ENCODE measurements at places on chromosomes 11 and 22.

GRCh38 chr22:46549971-46550641 lies 12.7 kb upstream of the CELSR1 start:
- DNase-seq, result no peak

- DNase-seq, result no peak
Observed at GRCh38 chr11:61694946-61695706, 14.9 kb downstream of the DAGLA start.

DNA sequence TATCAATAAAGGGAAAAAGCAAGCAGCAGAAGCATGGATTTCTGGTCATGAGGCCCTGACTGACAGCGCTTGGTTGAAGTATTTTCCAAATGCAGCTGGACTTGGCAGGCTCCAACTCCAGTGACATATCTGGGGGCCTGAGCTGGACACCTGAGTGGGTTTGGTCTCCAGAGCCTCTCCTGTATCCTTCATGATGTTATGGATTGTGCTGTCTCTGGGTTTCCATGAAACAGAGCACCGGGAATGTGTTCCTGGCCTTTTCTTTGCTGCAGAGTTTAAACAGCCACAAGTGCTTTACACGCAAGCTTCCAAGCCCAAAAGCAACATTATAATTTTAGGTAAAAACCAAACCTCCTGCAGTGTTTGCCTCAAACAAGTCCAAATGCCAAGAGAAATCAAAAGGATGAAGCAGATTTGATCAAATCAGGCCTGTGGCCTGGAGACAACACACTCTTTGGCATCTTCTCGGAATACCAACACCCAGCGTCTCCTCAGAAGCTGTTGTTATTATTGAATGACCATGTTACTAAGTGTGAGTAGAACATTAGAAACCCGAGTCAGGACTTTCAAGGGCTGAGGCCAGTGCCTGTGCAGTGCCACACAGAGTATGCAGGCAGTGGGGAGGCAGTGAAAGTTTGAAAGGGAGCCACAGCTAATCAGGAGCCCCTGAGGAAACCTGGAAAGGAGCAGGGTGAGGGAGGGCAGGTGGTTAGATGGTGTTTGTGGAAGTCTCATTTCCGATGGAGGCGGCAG lies 42.0 kb downstream of the ME3 start:
- DNase-seq, result no peak

DNA sequence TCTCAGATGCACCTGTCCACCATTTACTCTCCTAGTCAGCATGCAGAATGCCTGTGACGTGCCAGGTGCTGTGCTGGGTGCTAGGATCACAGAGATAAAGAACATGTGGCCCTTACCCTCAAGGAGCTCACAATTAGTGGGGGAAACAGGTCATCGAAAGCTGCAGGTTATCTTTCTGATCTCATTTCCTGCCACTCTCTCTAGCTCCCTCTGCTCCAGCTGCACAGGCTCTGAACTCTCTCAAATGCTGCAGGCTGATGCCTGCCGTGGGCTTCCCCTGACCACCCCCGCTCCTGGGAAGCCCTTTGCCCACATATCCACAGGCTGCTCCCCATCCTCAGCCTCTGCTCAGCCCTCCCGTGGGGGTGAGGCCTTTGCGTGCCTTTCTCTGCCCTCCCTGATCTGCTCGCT lies 29.6 kb downstream of the SHANK3 start:
- no peak for DNase-seq

- no peak for DNase-seq
Observed at GRCh38 chr11:133163463-133164419, 368.6 kb downstream of the OPCML start.

DNA sequence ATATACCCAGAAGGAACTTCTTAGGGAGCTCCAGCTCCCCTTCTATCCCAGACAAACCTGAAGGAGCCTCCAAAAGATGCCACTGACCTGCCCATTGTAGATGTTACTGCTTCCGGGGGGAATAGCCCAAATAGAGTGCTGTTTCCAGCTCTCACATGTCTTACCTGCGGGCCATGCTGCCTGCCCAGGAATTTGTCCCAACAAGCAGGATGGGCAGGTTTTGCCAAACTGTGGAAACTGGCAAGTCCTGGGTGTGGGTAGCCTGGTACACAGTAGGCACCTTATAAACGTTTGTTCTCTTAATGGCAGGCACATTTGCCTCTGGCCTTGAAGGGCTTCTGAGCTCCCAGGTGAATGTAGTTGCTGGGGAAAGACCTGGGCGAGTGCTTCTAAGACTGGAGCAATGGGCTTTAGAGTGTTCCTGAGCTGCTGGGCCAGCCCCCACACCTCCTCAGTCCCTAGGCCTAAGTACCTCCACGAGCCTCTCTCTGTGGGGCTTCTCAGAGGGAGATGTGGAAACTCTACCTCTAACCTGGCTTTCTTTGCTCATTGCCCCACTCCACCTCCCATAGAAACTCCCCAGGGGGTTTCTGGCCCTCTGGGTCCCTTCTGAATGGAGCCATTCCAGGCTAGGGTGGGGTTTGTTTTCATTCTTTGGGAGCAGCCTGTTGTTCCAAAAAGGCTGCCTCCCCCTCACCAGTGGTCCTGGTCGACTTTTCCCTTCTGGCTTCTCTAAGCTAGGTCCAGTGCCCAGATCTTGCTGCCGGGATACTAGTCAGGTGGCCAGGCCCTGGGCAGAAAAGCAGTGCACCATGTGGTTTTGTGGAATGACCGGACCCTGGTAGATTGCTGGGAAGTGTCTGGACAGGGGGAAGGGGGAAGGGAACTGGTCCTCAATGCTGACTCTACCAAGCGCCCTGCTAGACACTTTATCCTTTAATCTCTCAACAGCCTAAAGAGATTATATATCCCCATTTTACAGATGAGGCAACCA lies 37.2 kb downstream of the LIMK2 start:
- no peak for DNase-seq

DNA sequence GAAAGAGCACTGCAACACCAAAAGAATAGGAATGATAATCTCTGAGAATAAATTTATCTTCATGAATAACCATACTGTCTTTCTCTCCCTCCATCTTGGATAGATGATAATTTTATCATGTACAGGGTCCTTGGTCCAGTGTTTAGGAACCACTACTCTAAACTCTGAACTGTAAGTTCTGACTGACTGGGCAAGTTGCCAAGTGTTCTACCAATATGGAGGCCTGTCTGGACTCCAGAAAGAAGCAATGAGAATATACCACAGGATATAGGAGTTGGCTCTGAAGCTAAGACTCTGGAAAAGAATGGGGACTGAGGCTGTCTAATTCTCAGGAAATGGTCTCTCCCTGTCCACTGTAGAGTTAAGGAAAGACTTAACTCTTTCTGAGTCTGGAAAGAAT lies 1.5 kb downstream of the FHIP1B start:
- DNase-seq, result no peak

- no peak for DNase-seq
Observed at GRCh38 chr11:69891421-69892236, 72.4 kb upstream of the FGF3 start.

DNA sequence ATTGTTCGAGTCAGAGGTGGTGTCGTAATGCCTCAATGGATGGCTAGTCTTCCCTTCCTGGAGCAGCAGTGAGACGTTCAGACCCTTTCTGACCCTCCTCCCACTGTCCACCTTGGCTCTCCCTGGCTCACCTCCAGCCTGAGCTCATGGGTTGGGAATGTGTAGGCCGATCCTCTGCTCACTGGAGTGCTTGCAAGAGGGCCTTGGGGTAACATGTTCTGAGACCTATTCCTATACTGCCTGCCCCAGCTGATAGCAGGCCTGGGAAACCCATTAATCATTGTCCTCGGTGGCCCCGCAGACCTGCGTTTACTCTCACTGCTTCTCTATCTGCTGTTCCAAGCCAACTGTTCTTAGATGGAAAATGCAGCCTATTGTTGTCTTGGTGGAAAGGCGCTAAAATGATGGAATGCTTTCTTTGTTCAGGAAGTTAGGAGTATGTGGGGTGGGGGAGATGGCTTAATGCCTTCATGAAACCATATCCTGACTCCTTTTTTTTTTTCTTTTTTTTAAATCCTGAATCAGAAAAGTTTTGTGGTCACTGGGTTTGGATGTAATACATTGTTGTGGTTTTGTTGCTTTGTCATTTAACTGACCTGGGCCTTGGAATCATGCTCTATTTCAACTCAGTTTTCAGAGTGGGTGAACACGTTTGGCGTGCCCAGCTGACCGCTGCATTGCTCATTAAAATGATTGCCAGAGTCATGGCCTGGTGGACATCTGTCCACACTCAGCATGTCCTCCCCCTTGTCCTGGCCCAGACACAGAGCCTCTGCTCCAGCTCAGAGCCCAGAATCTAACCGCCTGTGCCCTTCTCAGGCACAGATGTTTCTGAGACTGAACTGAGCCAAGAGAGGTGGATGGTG lies 72.5 kb downstream of the MICAL2 start:
- DNase-seq, result no peak

- no peak for DNase-seq
Observed at GRCh38 chr11:120303004-120303637, 22.0 kb upstream of the TLCD5 start.

DNA sequence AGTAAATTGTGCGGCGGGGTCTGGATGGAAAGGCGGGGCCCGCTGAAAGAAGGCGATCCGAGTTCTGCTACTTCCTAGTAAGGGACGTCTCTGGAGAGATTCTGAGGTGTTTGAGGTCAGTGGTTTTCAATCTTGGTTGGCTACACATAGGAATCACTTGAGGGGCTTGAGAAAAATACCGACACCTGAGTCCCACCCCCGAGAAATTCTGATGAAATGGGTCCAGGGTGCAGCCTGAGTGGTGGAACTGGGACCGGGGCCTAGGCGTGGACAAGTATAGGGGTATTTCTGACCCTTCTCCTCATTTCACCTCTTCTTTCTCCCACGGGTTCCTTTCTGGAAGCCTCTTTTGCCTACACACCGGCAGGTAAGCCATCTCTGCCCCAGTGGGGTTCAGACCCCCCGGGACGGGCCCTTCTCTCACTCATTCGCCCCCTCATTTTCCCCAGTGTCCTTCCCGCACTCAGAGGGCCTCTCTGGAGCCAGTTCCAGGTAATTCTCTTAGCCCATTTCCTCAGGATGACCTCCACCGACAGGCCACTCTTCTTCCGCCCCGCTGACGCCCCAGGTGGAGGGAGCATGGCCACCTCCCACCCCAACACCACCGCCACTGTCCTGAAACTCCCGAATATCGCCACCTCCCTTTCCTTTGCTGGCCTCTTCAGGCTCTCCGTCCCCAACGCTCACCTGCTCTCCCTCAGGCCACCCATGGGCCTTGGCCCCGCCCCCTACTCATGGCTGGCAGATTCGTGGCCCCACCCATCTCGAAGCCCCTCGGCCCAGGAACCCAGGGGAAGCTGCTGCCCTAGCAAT lies 11.8 kb downstream of the ROBO3 start:
- DNase-seq, result no peak

Measured in esophagus squamous epithelium (tissue), 5 donors.